Stimulated activated naive CD8-positive, alpha-beta T cell treated with anti-CD3 and anti-CD28 coated beads, Interleukin-15, Interleukin-2, amounts not matched to agents 100 U/mL and 50 U/mL, for 24 hours (primary cell): ENCODE measurements at places on chromosomes 2 and 18.

DNA sequence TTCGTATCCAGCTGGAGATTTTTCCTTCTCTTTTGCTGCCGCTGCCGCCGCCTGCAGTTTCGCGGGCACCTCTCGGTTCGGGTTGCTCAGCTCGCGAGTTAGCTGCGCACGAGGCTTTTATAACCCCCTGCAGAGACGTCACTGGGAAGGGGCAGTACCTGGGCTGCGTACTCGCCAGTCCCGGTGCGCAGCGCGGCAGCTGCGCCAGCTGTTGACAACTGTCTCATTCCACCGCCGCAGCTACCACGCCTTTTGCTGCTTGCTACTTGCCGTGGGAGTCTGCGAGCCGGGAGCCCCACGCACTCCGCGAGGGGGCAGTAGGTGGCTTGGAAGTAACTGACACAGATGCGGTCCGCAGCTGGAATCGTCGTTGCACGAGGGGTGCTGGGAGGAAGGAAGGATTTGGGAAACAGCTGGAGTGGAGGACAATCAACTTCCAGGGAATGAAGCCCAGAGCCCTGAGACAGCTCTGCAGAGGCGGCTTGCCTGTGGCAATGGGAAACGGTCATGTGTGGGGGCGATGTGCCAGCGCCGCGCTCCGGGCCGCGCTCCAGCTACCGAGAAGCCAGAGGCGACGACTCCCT lies at the start of gene TACR1:
TSS of gene TACR1 (minus strand) at position 93 of the 584 bp plus-strand sequence. CDS start 586 bp downstream, outside the sequence.
- peak; percentile 60 for DNase-seq

DNA sequence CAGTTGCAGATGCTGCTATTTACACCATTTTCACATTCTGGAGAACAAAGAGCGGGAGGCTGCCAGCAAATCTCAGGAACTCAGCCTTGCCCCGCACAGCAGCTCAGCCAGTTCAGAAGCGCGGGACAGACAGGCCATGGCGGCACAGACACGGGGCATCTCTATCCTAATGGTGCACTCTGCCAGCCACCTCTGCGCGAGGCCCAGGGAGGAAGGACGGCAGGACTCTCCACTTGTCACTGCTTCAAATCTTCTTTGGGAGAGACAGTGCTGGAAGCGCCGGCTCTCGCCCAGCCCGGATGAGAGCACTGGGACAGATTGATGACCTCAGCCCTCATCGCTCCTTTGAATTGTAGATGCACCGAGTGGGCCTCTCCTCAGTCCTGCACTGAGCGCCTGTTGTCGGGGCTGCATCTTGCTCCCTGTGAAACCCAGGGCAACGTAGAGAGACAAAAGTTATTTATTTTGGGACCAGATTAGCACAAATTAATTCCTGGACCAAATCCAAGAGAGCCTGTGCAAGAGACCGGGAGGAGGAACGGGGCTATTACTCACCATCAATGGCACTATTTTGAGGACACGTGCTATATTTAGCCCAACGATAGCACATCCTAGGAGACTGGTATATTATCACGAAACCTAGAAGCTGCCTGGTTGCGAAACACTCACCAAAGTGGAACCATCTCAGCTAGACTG lies 211.4 kb upstream of the SMIM21 start:
- DNase-seq = no peak

DNA sequence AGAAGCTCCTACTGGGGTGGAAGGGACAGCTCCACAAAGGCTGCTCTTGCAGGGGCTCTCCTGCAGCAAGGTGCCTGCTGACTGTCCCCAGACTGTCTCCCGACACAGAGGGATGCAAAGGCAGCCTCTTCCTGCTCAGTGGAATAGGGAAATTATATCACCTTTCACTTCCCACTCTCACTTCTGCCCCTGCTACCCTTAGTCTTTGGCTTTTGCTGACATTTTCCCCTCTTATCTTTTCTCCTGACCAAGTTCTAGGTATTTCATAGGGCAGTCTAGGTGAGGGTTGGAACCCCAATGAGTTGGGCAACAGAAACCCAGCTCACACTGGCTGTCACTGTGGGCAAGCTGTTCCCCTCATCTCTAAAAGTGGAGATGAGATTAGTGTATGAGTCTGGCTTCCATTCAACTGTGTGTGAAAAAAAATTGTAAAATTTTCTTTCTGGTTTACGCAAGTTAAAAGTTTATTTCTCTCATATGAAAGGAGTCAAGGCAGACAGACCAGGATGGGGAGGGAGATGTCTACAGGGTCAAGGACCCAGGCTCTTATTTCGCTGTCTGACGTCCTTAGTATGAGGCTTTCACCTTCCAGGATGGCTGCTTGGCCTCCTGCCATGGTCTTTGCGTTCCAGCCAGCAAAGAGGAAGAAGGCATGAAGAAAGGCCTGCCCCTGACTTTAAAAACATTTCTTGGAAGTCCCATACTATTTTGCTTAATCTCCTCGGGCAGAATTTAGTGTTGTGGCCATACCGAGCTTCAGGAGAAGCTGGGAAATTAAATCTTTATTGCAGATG lies 7.5 kb upstream of the MOCOS start:
- no peak for DNase-seq

GRCh38 chr2:144596073-144596871 lies 76.4 kb upstream of the ZEB2 start:
- no peak for DNase-seq

DNA sequence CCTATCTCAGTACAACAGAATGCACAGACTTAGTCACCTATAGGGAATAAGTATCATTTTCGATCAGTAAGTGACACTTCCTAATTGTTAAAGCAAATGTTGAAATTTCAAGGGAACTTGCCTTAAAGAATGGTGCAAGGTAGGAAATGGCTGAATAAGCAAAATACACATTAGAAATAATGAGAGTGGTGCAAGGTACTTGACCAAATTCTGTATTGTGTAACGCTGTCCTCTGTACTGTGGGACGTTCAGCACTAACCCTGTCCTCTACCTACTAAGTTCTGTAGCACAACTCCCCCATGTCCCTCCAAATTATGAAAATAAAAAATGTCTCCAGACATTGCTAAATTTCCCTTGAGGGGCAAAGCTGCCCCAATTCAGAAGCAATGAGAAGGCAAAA lies 19.4 kb downstream of the MMADHC start:
- no peak for DNase-seq

DNA sequence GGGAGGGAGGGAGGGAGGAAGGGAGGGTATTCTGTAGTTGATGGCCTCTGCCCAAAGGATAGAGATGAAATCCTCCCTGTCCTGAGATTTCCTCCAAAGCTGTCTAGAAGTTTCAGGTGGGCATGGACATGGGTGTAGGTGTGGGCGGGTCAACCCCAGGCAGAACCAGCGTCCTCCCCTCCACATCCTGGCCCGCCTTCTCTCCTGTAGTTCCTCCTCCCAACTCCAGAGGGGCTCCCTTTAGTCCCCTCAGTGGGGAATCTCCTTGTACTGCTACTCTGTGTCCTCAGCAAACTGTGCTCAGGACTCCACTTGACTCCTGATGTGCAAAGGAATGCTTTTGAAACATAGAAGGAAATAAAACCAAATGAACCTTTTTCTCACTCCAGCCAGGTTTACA lies 88.1 kb downstream of the MRPS9 start:
- DNase-seq = no peak

DNA sequence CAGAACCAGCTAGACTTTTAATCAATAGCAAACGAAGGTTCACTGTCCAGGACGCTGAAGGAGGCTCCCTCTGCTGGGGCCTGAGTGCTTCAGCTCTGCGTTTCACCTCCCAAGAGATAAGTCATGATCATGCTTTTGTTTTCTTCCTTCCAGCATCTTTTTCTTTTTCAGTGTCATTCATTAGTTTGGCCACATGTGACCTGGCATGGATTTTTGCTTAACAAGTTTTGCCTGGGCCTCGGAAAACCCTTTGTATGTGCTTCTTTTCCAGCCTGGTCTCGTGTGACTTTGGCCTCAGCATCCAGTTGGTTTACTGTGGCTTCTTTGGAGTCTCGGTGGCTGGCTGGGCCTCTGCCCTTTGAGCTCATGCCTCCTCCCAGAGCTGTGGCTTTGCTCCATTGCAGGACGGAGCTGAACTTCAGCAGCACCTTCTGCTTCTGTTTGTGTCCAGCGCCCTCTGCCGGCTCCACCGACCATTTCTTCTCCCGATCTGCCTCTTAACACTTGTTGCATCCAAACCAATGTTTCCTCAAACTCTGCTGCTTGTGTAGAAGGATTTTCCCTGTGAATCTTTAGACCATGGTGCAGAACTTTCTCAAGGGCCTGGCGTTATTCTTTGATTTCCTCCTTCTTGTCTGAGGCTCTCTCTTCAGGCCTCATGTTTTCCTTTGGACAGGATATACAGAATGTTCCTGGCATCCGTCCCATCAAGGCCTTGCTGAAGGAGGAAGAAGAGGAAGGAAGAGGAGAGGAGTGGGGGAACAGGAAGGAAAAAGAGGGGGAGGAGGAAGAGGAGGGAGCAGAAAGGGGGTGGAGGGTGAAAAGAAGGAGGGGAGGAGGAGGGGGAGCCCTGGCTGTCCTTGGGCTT lies 23.6 kb upstream of the HES6 start:
- DNase-seq = peak; percentile 77

DNA sequence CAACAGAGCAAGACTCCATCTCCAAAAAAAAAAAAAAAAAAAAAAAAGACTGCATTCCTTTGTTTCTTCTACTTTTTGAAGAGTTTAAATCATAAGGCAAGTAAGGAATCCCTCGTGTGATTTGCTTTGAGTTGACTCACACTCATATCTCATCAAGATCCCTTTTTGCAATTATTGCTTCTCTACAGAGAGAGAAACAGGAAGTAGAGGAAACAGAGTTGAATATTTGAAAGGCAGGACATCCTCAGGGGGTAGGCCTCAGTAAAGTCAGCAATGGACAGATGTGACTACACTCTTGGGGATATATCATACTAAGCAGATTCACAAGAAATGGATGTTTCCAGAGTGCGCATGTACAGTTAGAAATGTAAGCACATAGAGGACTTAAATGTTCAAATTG lies 11.2 kb upstream of the EFR3B start:
- DNase-seq = no peak

GRCh38 chr18:55123361-55123760 lies 164.1 kb upstream of the CCDC68 start:
- no peak for DNase-seq

GRCh38 chr2:174090476-174090875 lies 125.3 kb upstream of the SP3 start:
- DNase-seq = no peak

- no peak for DNase-seq
Observed at GRCh38 chr2:100262046-100262445, 60.3 kb downstream of the LONRF2 start.
